ENCODE measurements at places on chromosomes 13 and 19.

DNA sequence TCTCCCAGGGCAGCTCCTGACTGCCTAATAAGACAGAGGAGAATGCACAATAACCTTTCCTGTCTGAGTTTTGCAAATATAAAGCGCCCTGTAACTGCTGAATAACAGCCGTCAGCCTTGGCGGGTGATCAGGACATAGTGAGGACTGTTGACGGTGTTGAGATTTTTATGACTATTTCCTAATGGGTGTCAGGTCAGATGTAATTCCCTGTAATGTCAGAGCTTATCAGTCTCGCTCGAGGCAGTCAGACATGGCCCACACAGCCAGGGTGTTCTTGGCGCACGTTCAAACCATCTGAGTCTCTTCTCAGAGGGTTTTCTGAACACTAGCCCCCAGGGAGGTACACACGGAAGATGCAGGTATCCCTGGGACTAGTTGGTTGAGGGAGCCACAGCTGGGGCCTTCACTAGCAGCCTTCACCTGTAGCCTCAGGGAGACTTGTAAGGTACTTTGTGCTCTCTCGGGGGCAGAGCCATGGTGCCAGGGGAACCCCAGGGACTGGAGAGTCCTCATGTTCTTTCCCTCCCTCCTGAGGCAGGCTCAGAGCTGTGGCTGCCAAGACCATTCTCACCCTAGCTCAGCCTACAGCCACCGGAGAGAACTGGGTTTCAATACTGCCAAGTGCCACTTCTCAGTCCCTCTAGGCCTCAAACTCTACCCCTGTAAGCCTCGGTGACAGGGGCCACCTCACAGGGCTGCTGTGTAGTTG lies 213.1 kb downstream of the UQCRFS1 start:
- no peak for DNase-seq

- DNase-seq, result no peak
These were observed 594.2 kb downstream of the KCTD12 start for GRCh38 chr13:76292031-76292430.

GRCh38 chr19:3136684-3137055 lies 837 bp downstream of the GNA15 start:
- no peak for DNase-seq

DNA sequence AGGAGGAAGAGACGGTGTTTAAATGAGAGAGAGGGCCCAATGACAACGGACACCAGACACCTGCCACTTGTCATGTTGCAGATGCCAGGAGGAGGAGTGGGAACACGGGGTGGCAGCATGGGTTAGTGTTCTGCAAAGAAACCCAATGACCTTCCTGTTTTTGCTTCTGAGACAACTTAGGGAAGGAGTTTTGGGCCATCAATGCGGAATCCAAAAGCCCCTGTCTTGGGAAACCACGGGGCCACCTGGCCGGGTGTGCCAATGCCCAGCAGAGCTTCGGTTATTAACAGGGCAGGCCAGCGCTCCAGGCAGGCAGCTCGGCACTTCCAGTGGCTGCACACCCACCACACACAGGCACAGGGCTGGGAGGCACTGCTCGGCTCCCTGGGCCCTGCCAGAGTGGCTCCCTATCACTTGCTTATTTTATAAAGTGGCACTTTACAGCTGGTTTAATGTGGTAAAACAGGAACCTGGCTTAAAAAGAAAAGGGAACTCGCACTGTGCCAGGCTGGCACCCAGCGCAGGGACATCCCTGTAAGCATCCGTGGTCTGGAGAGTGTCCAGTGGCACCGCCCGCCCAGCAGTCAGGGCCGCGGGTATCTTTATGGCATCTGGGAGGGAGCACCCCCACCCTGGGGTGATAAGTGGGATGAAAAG lies 19.1 kb downstream of the ELL start:
- no peak for DNase-seq

- no peak for DNase-seq
These were observed 5.5 kb upstream of the EEF2 start for GRCh38 chr19:3990815-3991117.

DNA sequence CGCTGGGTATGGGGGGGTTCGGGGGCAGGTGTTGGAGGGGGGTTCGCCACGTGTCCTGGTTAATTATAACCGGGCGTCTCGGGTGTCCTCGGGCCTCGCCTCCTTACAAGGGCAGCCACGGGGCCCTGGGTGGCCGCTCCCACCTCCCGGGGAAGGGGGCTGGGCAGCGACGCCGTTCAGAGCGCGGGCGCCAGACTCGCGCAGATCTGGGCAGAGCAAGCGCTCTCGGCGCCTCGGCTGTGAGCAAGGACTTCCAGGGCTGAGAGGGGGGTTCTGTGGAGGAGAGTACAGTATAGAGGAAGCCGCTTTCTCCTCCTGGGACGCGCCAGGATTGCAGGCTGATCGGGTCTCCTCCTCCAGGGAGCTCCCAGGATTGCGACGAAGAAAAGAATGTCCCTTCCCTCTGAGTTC lies 1.0 kb upstream of the CKM start:
- DNase-seq, result no peak

DNA sequence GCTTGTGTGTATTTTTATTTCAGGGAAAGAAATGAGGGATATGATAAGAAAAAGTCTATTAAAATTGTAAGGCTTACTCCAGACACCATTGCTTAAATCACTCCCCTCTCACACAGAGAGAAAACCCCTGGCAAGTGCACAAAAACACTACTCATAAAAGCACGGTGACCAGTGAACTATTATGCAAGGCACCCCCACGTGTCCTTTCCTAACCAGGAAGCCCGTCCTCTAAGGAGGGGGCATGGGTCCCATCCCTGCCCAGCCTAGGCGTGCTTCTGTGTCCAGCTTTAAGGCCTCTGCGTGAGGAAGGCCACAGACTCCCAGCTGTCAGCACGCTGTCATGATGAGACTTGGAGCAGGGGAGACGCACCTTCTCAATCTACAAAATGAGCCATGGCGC lies 83.5 kb downstream of the SLC7A1 start:
- no peak for DNase-seq

DNA sequence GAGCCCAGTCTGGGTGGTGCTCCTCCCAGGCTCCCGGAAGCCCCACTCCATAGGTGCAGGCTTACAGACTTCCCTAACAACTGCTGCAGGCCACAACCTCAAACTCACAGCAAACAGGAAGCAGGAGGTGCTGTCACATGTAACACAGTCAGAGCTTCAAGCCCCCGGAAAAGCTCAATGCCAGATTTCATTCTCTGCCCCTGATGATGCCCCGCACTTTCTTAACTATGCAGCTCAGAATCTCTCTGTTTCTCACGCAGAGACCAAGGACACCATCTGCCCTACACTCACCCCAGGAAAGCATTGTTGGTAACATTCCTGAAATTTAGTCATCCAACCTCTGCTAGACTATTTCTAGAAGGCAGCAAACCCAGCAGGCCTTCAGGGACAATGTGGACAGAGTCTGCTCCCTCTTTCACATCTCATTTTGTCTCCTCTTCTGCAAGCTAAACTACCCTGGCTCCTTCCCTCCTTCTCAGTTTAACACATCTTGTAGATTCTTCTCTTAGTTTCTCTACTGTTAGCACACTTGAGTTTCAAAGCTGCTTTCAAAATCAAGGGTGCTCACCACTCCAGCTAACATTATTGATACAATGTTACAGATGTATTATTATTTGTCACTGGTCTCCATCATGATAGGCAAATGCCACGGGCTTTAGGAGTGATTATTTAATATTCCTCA lies 162.5 kb downstream of the KCTD12 start:
- DNase-seq, result peak; percentile 51

GRCh38 chr19:2774083-2774679 lies 8.9 kb downstream of the SGTA start:
- DNase-seq, result no peak

GRCh38 chr19:14496029-14496833 lies at the start of gene GIPC1:
GIPC1 (minus strand) TSS chr19:14496127; CDS start chr19:14482976, 13,151 bp downstream.
- DNase-seq, result peak; percentile 92

DNA sequence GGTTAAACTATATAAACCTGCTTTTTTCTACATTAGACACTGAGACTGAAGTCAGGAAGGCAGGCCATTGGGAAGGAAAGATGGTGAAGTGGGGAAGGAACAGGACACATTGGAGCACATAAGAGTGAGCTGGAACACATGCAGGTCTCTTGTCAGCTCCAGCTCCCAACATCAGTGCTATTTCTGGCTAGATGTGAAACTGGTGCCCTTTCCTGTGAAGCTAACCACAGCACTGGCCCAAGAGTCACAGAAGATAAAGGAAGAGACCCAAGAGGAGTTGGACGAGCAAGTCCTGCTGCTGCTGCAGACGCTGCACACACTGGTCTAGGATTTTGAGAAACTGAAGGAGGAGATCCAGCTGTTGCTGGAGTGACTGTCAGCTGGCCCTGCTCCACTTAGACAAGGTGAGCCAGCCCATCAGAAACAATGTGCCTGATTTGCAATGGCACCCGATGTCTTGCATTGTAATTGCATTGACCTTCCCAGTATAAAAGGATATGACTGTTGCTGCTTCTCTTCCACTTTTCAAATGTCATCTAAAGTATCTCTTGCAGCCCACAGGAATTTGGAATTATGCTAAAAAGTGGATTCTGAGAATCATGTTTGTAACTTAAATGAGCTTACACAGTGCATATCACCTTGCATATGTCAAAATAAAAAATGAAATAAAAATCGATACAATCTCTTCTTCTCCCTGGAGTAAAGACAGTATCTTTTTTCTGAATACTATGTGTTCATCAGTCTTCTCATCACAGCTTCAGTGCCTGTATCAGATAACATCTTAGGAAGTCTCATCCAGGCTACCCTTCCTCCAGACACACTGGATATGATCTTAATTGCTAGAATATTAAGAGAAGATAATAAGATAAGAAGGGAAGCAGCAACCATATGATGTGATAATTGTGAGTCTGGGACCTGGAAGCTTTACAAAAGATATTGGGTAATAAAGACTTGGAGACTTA lies 230.7 kb upstream of the SPRY2 start:
- DNase-seq, result no peak

DNA sequence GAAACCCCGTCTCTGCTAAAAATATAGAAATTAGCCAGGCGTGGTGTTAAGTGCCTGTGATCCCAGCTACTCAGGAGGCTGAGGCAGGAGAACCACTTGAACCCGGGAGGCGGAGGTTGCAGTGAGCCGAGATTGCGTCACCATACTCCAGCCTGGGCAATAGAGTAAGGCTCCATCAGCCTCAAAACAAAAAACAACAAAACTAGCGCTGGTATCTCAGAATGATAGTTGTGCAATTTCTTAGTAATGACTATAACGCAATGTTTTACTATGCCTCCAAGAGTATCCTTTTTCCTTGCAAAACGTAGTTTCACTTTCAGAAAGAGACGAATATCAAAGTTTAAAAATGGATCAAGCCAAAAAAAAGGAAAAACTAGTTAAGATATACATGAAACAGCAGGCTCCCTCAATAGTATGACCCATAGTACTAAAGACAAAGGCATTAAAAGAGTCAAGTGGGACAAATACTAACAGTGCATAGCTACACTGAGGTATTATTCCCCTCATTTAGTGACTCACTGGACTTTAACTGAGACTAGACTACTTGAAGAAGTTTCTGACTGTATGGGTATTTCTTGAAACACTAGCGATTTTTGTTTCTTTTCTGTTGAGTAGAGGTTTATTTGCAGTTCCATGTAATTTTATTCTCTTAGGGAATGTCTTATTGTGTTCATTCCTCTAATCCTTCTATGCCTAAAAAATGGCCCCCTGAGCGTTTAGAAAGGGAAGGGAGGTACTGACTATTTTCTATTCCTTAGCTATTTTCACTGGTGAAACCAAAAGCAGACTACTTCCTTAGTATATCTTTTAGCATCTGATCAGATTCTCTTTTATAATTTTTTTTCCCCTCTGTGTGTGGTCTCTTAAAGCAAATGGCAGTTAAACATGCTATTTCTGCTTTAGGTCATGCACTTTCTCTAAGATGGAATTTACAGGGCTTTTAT lies 10.4 kb upstream of the ITM2B start:
- no peak for DNase-seq

- DNase-seq, result no peak
These were observed 89.0 kb upstream of the CLDN10 start for GRCh38 chr13:95463531-95463930.

DNA sequence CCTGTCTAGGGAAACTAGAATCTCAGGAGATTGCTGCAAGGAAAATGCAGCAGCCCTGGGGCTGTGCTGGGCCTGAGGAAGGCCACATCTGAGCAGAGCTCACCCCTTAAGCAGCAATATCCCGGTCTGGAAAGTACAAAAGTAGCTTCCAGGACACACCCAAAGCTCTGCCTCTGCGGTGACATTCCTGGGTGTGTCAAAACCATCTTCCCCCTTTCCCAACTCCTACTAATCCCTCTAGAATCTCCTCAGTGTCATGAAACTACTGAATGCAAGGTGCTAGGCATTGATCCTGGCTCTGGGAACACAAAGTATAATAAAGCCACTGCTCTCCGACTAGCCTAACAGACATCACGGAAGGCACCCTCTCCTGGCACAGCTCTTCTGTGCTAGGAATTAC lies 5.0 kb downstream of the PBX4 start:
- no peak for DNase-seq

DNA sequence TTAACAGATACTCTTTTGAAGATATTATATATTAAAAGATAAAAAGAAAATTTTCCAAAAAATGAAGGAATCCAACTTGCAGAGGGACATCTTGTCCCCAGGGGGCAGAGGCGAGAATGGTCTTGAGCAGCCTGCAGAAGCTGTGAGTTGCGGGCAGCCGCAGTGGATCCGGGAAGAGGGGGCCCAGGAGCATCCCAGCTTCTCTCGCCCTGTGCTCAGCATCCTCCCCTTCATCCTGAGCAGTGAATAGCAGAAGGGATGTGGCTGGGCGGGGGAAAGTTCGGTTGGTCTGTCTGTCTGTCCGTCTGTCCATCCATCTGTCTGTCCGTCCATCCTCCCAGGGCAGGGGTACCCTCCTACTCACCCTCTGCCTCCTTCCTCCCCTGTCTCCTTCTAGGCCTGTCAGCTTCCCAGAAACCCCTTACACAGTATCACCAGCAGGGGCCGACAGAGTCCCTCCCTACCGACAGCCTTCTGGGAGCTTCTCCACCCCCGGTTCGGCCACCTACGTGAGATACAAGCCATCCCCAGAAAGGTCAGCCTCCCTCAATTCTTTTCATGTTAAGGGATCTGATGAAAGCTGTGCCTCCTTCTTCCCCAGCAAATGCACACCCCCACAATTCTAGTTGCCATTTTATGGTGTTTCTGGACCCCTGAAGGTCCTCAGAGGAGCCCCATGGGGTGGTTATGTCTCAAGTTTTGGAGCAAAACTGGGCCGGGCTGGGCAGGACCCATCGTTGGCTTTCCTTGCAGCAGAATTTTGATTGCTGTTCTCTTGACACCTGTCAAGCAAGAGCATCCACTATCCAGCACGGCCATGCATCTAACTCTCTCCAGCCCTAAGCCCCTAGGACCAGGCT lies 81.6 kb downstream of the DPF1 start:
- no peak for DNase-seq

DNA sequence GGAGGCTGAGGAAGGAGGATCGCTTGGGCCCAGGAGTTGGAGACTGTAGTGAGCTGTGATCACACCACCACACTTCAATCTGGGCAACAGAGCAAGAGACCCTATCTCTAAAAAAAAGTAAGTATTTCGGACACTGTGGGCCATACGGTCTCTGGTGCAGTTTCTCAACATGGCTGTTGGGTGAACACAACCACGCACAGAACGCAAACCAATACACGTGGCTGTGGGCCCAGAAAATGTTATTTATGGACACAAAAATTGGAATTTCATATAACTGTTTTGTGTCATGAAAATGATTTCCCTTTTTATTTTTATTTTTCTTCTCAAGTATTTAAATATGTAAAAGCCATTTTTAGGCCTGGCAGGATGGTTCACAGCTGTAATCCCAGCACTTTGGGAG lies 19.5 kb downstream of the LDLR start:
- DNase-seq, result no peak
